ENCODE measurements at places on chromosomes 6 and 20. TPM values are rescaled to one million over a fixed set of nuclear protein-coding genes. Genes with fewer than 3 reads are reported as not detected.

GRCh38 chr20:47972916-47973309, 187.6 kb upstream of the SULF2 start:
- no peak for DNase-seq

GRCh38 chr6:107156617-107157016, 41.3 kb upstream of the BEND3 start:
- no peak for DNase-seq

DNA sequence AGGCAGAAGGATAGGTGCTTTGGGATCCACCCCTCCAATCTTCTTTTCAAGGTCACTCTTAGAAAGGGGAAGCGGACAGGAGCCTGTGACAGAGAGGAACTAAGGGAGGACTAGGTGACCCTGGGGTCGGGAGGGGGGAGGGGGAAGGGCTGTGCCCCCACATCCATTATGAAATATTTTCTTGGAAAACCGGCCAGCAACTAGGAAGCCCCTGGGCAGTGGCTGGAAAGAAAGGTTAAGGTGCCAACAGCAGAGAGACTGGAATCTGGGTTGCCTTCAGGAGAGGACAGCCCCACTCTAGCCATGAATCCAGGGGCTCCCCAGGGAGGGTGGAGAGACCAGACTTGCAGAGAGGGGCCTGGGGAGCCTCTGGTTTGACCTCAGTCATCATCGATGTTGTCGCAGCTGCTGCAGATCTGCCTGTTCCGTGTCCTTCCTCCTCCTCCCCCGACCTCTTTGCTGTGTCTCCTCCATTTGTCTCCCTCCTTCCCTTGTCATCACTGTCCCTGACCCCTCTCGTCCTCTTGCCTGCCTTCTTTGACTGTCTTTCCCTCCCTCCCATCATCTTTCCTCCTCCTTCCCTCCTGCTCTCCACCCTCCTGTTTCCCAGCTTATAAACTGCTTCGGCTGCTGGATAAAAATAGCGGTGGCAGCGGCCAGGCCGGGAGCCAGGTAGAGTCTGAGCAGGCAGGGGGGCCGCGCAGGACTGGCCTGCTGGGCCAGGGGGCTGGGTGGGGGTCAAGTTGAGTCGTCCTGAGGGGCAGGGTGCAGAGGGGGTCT, 3.2 kb downstream of the SLC29A1 start:
- no peak for DNase-seq

- DNase-seq, result no peak
Observed at GRCh38 chr20:16057651-16058050, 515.6 kb downstream of the KIF16B start.

DNA sequence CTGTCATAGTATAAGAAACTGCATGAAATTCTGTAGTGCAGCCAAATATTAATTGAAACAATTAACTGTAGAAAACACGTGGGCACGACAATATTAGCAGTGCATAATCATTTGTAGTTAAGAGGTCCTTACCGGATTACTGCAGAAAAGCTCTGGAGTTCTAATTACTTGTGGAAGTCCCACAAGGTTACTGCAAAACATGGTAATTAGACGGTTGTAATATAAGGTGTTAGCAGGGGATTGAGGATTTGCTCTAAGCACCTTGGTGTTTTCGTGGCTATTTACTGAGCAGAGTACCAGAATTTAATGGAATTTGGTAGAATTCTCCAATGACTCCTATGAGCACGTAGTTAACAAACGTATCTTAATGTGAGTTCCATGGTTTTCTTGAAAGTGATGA, 473.6 kb upstream of the AGPAT4 start:
- no peak for DNase-seq

CALHM4 gene
- not detected for total RNA-seq

GRCh38 chr6:157117431-157118095, 205.8 kb downstream of the TMEM242 start:
- DNase-seq, result no peak

DNA sequence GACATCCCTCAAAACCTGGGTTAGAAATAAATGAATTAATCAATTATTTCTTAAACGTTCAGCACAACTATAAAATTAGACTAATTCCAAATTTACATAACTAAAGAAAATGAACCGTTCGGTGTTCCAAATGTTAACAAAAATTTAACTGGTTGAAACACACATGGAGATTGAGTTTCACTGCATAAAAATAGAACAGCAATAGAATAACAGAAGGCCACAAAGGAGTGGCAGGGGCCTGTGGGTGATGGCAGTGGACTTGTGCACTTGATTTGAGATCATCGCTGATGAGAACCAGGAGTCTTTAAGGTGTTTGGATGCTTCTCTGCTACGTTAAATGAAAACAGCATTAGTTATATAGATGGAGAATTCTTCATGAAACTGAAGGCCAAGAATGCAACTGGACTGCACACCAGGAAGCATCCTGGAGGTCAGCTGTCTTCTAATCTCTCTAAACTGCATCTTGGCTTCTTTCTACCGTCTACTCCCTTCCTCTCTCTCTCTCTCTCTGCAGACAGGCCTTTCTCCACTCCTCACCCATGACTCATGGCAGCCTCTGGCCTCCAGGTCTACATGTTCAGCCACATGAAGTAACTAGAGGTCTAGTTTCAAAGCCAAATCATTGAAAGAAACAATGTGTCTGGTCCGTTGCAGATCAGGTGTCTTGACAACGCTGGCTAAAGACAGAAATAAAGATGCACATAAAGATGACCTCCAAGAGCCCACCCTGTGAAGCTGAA, 111.3 kb downstream of the SIM1 start:
- DNase-seq, result no peak

DNA sequence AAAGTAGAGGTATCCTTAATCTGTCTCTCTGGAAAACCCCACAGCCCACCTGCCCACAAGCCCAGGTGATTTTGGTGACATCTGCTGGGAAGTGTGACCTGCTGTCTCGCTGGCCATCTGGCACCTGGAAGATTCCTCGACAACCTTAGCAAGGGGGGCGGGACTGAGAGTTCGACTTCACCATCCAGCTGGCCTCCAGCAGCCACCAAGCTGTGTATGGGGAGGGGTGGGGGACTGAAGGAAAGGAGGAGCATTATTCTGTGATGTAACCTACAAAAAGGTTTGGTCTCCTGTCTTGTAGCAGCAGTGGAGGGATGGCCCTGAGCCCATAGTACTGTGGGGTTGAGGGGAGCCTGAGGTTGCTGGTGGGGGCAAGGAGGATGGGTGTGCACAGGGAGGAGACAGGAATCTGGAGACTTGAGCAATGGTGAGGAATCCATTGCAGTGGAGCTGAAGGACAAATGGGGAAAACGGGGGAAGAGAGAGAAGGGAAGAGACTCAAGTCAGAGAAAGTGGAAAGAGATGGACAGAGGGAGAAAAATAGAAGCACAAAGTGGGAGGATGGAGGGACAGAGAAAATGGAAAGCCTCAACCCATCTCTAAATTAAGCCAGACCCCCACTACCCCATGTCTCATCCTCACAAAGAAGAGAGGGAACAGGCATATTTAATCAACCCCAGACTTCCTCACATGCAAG, 4.0 kb downstream of the LY6G6F start:
- no peak for DNase-seq

GRCh38 chr20:14488756-14489479, 151.5 kb upstream of the FLRT3 start:
- no peak for DNase-seq

DNA sequence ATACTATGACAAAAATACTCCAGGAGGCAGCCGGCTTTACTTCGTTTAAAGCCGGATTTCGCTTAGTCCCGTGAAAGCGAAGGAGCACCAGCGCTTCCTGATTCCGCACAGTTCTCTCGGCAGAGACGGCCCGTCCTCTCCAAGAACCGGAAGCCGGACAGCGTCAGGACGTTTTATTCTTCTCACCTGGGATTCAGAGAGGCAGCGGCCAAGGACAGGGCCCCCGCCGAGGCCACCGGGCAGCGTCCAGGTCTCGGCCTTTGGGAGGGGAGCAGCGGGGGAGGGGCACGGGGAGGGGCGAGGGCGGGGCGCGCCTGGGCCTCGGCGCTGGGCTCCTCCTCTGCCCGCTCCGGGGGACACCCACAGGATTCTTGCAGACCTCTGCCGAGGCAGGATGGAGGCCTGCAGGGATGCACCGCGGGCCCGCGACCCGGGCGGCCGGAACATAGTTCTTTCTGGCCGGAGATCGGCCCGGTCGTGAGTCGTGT, 2.8 kb upstream of the DIDO1 start:
- no peak for DNase-seq

- no peak for DNase-seq
Observed at GRCh38 chr20:11204926-11205768, 531.3 kb upstream of the JAG1 start.

GRCh38 chr6:404685-405423, 13.3 kb downstream of the IRF4 start:
- DNase-seq, result no peak

GRCh38 chr6:72977114-72977513, 248.2 kb downstream of the KHDC1L start:
- DNase-seq, result no peak

- DNase-seq, result no peak
Observed at GRCh38 chr6:132669690-132670291, 10.8 kb upstream of the TAAR1 start.

DNA sequence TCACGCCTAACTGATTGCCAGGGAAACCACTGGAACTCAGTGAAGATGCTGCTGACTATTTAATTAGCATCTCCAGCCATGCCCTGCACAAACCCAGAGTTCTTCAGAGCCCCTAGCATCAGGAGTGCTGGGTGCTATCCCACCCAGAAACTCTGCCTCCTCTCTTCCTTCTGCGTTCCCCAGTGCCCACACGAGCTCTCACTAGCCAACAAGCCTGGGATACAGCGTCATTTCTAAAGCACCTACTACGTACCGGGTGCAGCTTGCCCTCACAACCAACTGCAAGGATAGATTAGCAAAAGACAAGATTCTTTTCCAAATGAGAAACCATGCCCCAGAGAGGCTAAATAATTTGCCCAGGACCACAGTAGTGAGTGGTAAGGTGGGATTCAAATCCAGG, 105.2 kb upstream of the FOXP4 start:
- DNase-seq, result no peak

TPD52L1 gene
- total RNA-seq, result 7.2 TPM

DNA sequence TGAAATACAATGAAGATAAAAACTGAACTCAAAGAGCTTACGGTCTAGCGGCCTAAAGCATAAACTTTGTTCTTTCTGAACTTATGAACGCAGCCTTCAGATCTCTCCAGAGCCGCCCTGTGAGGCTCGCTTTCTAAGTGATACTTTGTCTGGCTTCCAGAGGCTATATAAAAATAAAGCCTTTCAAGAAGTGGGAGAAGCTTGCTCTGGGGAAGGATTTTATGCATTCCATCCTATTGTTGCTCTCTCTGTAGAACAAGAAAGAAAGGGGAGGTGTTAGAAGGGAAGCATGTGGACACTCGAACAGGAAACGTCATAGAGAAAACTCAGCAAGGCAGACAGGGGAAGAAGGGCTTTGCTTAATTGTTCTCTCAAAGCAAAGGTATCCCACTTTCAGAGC, 77.0 kb downstream of the TBX18 start:
- DNase-seq, result no peak

GRCh38 chr6:10310826-10311225, 104.0 kb downstream of the TFAP2A start:
- no peak for DNase-seq

C6orf58 gene
- total RNA-seq, result 0.73 TPM

DNA sequence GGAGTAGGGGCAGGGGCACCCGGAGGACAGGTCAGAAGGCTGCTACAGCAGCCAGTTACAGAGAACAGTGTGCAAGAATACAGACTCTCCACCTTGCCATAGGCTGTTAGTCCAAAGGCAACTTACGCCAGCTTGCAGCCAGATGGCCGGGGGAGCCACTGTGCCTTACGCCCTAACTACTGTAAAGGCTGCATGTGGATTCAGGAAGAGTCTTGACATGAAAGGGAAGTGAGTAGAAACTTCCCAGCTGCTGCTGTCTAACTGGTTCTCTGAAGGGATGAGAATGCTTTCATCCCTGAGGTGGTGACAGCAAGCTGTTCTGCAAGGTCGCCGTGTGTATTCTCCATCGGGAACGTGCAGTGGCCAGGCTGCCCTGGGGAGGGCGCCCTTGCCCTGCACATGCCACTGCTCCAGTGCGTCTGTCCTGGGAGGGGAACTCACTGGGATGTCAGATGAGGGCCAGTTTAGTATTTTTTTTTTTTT, 46.1 kb downstream of the LYRM4 start:
- DNase-seq, result no peak

IPCEF1 gene
- total RNA-seq, result 0.31 TPM

- no peak for DNase-seq
Observed at GRCh38 chr6:21753241-21754108, 159.9 kb downstream of the SOX4 start.

DNA sequence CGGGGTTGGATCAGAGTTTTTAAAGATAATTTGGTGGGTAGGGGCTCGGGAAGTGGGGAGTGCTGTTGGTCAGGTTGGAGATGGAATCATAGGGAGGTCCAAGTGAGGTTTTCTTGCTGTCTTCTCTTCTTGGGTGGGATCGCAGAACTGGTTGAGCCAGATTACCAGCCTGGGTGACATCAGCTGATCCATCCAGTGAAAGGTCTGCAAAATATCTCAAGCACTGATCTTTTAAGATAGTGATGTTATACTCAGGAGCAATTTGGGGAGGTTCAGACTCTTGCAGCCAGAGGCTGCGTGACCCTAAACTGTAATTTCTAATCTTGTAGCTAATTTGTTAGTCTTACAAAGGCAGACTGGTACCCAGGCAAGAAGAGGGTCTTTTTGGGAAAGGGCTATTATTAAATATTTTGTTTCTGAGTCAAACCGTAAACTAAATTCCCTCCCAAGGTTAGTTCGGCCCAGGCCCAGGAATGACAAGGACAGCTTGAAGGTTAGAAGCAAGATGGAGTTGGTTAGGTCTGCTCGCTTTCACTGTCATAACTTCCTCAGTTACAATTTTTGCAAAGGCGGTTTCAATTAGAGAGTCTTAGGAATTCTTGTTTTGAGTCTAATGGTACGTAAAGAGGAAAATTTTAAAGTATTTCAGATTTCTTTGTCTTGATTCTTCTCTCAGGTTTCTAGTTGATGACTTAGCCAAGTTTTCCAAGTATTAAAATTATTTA, 53.1 kb downstream of the SCAF8 start:
- no peak for DNase-seq

DNA sequence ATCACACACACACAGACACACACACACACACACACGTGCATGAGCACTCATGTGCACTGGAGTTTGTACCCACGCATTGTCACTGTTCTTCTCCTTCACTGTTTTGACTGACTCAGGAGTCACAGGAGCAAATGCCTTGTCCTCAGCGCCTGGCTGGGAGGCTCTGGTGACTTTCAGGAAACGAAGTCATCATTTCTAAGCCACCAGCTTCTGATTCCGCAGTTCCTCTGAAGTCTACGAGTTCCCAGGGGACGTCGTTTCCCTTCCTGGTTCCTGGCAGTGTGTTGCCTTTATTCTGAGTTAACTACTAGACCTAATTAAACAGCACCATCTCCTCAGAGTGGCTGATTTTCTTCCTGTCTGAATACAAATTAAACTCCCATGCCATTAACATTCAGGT, 82.2 kb upstream of the PMEPA1 start:
- DNase-seq, result no peak

HLA-DRA gene
- total RNA-seq, result not detected

C20orf141 gene
- not detected for total RNA-seq

Measured in osteocyte (in vitro differentiated cells).